ENCODE measurements at places on chromosomes 6 and 20. TPM values are rescaled to one million over a fixed set of nuclear protein-coding genes. Genes with fewer than 3 reads are reported as not detected.

GRCh38 chr6:1315201-1315559 is 3.3 kb downstream of the FOXQ1 start:
- no peak overlapping the region for H3K4me3 ChIP-seq
- H3K27ac ChIP-seq, result no peak overlapping the region
- no peaks in the 10 kb centered on the region for H3K36me3 ChIP-seq
- no peak for DNase-seq
- peaks cover 68% of the 10 kb centered on the region for H3K27me3 ChIP-seq

- H3K36me3 ChIP-seq, result no peaks in the 10 kb centered on the region
- H3K27me3 ChIP-seq, result no peaks in the 10 kb centered on the region
- no peak for DNase-seq
- H3K4me3 ChIP-seq, result no peak overlapping the region
- no peak overlapping the region for H3K27ac ChIP-seq
- H3K4me1 ChIP-seq, result peaks cover 7% of the 10 kb centered on the region
Measured at GRCh38 chr6:11592294-11592906, 54.9 kb downstream of the TMEM170B start.

CLDN20 gene
- polyA plus RNA-seq, result not detected

KIAA0408 gene
- 0.65 TPM for polyA plus RNA-seq

- no peak overlapping the region for H3K27ac ChIP-seq
- H3K27me3 ChIP-seq, result no peaks in the 10 kb centered on the region
- DNase-seq, result no peak
- H3K36me3 ChIP-seq, result no peaks in the 10 kb centered on the region
- H3K4me3 ChIP-seq, result no peak overlapping the region
Measured at GRCh38 chr6:25777856-25778649, 23.5 kb downstream of the SLC17A4 start.

DNA sequence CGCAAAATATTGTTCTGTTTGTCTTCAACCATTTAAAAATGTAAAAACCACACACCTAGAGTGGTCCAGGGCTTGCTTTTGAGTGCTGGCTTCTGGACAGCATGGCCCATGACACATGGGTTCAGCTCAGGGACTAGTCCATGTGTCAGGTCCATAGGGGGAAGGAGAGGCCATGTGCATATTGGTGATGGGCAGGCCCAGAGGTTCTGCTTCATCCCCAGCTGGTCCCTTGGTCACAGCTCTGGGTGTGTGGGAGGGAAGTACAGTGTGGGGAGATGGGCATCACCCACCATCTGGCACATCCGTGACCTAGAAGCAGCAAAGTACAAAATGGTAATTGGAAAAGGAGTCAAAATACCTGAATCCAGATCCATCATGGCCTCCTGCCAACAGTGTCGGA is 50.7 kb downstream of the STK35 start:
- H3K27me3 ChIP-seq, result no peaks in the 10 kb centered on the region
- DNase-seq, result peak; percentile 34
- H3K27ac ChIP-seq, result no peak overlapping the region
- no peak overlapping the region for H3K4me3 ChIP-seq
- H3K4me1 ChIP-seq, result peaks cover 6% of the 10 kb centered on the region

- DNase-seq, result no peak
- peaks cover 56% of the 10 kb centered on the region for H3K27me3 ChIP-seq
- no peaks in the 10 kb centered on the region for H3K36me3 ChIP-seq
- peaks cover 21% of the 10 kb centered on the region for H3K4me1 ChIP-seq
- H3K4me3 ChIP-seq, result no peak overlapping the region
- H3K27ac ChIP-seq, result peak overlapping the region; percentile 63
Measured at GRCh38 chr20:62824476-62825332, 7.9 kb downstream of the COL9A3 start.

SLC22A16 gene
- 0.07 TPM for polyA plus RNA-seq

PHF20 gene
- polyA plus RNA-seq, result 49.3 TPM

DNA sequence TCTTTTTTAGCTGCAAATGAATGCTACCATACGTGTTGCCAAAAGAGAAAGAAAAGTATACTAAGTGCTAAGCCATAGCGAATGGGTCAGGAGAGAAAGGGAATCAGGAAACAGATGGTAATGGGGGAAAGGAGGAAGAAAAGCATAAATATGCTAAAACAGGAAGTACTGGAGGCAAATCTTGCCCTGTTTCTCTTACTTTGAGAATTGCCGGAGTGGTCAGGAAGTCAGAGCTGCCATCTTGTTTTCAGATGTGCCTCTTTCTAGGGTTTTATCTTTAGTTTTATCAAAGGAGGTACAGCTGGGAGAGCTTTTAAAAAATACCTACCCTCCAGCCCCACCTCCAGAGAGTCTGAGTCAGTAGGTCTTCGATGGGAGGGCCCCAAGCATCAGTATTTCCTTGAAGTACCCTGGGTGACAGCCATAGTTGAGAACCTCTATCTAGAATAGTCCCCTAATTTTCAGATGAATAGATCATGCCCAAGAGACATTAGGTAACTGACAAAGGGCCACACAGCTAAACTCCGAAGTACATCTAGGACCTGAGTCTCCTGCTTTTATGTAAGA is 193.3 kb downstream of the CLIC5 start:
- no peaks in the 10 kb centered on the region for H3K27me3 ChIP-seq
- H3K4me3 ChIP-seq, result no peak overlapping the region
- DNase-seq, result no peak
- no peaks in the 10 kb centered on the region for H3K4me1 ChIP-seq
- no peaks in the 10 kb centered on the region for H3K36me3 ChIP-seq
- no peak overlapping the region for H3K27ac ChIP-seq

DNA sequence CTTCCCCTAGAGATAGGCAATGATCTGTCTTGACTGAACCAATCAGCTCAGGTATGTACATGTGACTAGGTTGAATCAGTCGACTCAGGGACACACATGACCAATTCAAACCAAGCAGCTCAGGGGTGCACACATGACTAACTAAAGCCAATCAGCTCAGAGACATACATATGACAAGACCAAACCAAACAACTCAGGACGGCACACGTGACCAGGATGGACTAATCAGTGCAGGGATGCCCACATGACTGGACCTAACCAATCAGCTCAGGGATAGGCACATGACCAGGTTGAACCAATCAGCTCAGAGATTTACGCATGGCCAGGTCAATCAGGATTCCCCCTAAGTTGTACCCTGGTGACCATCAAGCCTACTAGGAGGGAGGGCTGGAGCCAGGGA is 310.3 kb downstream of the CDH26 start:
- no peak for DNase-seq
- H3K27ac ChIP-seq, result no peak overlapping the region
- H3K36me3 ChIP-seq, result no peaks in the 10 kb centered on the region
- no peaks in the 10 kb centered on the region for H3K27me3 ChIP-seq
- H3K4me1 ChIP-seq, result no peaks in the 10 kb centered on the region

DNA sequence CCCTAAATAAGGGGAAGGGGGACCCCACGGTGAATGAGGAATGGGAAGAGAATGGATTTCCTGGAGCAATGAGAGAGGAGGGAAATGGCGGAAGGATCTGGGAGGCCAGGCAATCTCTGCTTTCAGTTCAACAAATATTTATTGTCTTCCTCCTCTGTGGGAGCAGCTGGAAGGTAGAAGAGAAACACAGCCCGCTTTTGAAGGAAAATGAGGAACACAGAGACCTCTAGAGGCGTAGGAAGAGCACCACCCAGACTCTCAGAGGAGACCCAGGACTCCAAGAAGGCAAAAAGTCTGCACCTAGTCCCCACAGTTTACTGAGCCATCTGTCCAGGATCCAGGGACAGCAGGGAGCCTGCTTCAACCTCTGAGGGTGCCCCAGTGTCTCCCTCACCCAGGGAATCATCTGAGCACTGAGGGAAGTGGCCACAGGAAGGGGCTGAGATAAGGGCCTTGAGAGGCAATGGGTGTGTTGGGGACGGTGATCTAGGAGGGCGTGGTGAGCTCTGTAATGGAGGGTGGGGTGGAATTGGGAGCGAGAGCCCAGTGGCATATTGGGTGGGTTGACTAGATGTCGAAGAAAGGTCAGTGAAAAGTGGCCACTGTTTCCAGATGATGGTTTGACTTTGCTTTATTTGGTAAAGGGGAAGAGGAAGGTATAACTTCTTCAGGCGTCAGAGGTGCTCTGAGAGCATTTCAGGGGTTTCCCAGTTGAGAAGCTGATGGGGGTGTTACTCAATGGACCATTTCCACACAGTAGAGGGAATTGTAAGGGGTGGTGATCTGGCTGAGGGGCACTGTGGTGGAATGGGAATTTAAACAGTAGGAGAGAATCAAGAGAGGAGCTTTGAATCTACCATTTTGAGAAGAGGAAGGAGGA is 610 bp downstream of the PSORS1C1 start:
- H3K27ac ChIP-seq, result peak overlapping the region; percentile 28
- no peak overlapping the region for H3K4me3 ChIP-seq
- H3K4me1 ChIP-seq, result peaks cover 22% of the 10 kb centered on the region
- H3K36me3 ChIP-seq, result no peaks in the 10 kb centered on the region
- peak; percentile 9 for DNase-seq

WASF1 gene
- polyA plus RNA-seq, result 1.2 TPM

- H3K27me3 ChIP-seq, result no peaks in the 10 kb centered on the region
- peaks cover 5% of the 10 kb centered on the region for H3K4me1 ChIP-seq
- H3K27ac ChIP-seq, result no peak overlapping the region
Measured at GRCh38 chr6:35147026-35147425, 5.9 kb upstream of the TCP11 start.

CRISP3 gene
- 0.29 TPM for polyA plus RNA-seq

DNA sequence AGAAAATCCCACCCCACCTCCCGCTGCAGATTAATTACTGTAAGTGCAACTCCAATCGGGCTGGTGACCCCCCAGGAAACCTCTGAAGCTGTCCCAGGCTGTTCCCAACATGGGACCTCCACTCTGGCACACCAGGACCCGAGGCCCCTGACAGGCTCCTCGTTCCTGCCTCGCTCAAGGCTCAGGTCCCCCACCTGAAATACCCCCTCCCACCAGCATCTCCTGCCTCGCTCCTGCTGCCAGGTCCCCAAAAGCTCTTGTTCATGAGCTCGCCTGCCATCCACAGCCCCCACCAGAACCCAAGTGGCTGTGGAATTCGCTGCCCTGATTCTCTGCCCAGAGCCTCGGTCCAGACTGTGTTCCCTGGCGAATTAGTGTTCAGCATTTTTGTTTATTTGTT is 26.1 kb downstream of the NPEPL1 start:
- peak; percentile 54 for DNase-seq
- no peaks in the 10 kb centered on the region for H3K4me1 ChIP-seq
- peaks cover 32% of the 10 kb centered on the region for H3K36me3 ChIP-seq
- H3K4me3 ChIP-seq, result no peak overlapping the region
- peaks cover 37% of the 10 kb centered on the region for H3K27me3 ChIP-seq
